ENCODE measurements at places on chromosomes 4 and X.
A peak's percentile ranks its signal among the peaks of the same experiment; 100 is the strongest.

DNA sequence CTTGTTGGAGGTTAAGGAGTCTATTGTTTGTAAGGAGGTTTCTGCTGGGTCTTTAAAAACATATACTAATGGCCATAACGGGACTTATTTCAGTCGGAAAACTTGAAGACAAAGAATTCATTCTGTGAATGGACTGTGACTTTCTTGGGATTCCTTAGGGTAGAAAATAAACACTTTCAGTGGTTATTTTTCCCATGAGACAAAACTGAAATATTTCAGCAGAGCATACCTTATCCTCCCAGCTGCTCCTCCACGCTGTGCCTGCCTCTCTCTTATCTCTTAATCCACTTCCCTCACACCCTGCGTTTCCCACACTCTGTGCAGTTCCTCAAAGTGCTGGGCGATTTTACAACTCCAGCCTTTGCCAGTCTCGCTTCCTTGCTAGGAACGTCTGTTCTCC is 47.1 kb upstream of the SORBS2 start:
- ATAC-seq: no peak

GRCh38 chr4:109826719-109827118 is 1.1 kb upstream of the RRH start:
- ATAC-seq: peak; percentile 86

- ATAC-seq: no peak
These were observed 69.3 kb downstream of the ABCB7 start for GRCh38 chrX:75086731-75087195.

DNA sequence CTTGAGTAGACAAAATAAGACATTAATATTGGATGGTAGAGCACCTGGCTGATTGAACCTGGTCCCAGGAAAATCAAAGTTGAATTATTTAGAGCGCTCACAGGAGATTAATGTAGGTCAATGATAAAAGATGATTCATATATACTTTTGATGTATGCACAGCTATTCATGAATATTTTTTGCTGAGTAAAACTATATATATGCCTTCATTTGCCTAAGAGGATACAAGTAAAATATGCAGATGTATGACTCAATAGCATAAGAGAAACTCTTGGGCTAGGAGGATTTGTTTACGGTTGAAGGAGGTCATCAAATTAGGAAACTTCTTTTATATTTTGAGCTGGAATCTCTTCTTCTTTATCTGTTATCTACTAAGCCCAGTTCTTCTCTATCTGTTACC is 202.7 kb upstream of the HS3ST1 start:
- ATAC-seq: no peak

- peak; percentile 99 for ATAC-seq
These were observed 91.7 kb upstream of the CXorf66 start for GRCh38 chrX:140057001-140057411.

DNA sequence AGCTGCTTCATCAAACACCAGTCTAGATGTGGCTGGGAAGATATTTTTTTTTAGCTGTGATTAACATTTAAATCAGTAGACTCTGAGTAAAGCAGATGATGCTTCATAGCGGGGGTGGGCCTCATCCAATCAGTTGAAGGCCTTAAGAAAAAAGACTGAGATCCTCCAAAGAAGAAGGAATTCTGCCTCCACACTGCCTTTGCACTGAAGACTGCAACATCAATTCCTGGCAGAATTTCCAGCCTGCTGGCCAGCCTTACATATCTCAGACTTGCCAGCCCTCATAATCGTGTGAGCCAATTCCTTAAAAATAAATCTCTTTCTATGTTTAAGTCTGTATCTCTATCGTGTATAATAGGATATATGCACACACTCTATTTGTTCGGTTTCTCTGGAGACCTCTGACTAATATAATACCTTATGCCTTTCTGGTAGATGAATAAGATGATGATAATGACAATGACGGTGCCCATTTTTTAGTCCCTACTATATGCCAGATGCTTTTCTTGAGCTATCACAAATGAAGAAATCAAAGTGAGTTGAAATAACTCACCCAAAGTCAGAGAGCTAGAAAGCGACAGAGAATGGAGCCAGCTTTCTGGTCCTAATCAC is 66.1 kb upstream of the SOD3 start:
- ATAC-seq: no peak

GRCh38 chrX:148661035-148661434 is 160.6 kb downstream of the AFF2 start:
- ATAC-seq: no peak

GRCh38 chr4:82681754-82682153 is 116.8 kb downstream of the SCD5 start:
- no peak for ATAC-seq

DNA sequence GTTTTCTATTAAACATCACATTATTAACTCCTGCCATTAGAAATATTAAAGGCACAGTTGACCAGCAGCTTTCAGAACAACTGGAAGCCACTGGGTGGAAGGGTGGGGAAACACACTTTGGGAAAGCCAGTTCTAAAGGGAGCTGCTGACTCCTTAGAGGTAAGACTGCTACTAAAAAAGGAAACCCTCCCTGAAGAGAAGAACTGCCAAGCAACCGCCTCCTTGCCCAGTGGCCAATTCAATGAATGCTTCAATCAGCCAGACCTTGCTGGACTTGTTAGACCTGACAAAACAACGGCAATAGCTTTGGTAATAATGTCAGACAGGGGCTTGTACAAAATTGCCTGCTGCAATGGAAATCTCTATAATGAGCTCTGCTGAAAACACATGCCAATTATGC is 15.6 kb downstream of the OPHN1 start:
- no peak for ATAC-seq

DNA sequence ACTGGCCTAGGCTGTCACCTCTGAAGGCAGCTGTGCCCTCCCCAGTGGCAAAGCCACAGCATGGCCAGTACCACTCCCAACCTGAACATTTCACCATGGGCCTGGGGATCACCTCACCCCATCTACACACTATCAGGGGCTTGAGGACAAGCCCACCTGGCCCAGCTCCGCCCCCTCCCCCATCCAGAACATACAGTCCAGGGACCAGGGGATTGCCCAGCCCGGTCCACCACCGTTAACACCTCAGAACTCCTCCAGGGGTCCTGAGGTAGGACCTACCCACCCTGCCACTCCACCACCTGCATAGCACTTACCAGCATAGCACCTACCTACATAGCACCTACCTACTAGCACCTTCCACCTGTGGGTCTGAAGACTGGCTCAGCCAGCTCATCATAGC is 179.8 kb downstream of the EDA start:
- ATAC-seq: no peak

- ATAC-seq: peak; percentile 56
These were observed 28.6 kb downstream of the SULT1B1 start for GRCh38 chr4:69731847-69732246.

DNA sequence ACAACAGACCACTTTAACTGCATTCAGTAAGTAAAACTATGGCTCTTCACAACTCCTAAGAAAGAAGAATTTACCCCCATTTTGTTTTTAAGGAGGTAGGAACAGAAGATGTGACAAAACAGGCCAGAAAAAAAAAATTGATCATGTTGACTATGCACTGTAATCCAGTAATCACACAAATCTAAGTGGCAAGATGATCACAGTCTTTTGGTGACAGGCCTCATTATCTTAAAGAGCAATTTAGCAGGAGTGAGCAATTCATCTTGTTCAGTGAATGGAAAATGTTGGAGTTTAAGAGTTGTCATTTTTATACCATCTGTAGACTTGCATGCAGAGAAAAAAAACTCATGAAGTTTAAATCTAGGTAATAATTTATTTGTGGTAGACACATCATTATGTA is 115.1 kb downstream of the SLC39A8 start:
- no peak for ATAC-seq

DNA sequence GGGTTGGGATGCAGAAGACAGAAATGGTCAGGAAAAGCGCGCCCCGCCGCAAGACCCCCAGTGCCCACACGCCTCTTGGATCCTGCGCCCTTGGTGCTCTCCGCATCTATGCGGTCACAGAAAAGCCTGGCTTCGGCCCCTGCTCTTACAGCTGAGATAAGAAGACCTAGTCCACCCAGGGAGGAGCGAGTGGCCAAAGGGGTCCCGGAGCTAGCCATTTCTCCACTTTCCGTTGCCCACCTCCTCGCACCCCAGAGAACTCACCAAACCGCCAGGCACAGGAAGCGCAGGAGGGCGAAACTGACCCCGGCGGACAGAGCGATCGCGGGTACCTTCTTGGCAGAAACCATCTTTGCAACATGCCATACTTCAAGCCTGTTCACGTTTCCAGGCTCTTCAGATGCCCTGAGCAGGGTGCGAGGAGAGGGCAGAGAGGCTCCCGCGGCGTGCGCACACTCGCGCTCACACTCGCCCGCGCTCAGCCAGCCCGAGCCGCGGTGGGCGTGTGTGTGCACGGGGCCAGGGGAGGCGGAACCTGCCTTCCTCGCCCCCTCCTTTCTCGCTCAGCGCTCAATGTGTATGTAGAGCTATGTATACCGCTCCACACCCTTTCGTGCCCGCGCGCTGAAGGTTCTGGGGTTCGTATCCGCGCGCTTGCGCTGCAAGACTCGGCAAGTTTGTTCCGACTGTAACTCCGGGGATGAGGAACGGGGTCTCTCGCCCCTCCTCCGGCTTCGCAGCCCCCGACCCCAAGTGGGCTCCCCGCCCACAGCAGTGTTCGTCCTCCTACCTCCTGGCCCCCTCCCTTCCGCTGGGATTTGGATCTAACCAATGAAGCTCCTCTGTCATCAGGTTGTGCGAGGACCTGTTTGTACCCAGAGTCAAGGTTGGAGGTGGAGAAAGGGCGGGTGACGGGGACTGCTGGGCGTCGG is at the start of gene GABRA4:
Gene GABRA4, minus strand, starts transcription at position 507 of the 932 bp plus-strand sequence. Its CDS starts 157 bp downstream, at position 350.
- ATAC-seq: no peak

GRCh38 chrX:112670977-112671376 is 8.8 kb downstream of the LHFPL1 start:
- ATAC-seq: no peak

GRCh38 chrX:154840856-154841255 is 6.4 kb upstream of the SMIM9 start:
- peak; percentile 72 for ATAC-seq

DNA sequence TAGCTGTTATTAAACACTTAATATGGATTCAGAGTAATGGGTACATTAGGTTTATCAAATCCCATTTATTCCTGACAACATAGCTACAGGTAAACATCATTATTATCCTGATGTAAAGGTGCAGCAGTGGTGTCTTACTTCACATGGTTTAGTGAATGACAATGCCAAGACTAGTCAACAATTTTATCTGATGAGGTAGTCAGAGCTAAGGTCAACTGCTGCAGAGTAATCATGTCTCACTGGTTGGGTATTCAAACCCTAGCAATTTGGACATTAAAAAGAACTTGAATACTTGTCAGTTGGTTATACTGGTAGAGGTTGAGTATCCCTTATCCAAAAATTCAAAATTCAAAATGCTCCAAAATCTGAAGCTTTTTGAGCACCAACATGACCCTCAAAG is 117.6 kb downstream of the MAB21L2 start:
- no peak for ATAC-seq

DNA sequence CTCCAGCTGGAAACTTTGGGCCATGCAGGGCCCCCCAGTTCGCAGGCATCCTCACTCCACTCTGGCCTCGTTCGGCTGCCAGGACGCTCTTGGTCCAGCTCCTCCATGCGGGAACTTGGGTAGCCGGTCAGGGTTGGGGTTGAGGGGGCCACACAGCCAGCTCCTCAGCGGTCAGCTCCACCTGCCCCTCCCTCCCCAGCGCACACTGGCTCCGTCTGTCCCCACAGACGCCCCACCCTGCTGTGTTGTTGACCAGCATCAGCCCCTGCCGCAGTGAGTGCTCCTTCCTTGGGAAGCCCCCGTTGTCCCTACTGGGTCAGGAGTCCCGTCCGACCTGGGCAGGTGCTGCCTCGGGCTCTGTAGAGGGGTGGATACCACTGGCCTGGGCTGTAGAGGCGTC is 5.8 kb downstream of the FGFRL1 start:
- no peak for ATAC-seq

- no peak for ATAC-seq
These were observed 101.5 kb upstream of the SMAD1 start for GRCh38 chr4:145380123-145380522.

- no peak for ATAC-seq
These were observed 246.9 kb upstream of the GPC4 start for GRCh38 chrX:133661962-133662839.

GRCh38 chr4:26029568-26030131 is 115.6 kb downstream of the SMIM20 start:
- ATAC-seq: no peak

DNA sequence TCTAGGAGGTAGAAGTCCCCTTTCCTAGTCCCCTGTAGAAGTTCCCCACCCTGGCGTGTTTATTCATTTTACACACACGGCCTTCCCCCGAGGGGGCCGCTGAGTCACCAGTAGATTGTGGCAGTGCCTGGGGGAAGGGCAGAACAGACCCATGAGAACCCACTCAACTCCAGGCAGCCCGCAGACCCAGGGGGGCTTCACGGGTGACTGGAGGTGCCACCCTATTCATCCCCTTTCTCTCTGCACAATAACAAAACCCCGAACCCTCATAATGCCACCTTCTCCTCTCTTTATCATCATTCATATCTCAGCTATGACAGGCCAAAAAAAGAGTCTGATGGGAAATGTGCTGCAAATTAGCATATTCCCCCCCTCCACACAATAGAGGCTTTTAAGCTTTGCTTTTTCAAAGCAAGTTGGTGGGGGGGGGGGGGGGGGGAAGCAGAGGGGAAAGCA is 20.4 kb upstream of the GPM6B start:
- ATAC-seq: no peak

- 0 out of 3 replicates have a peak, but pooled peaks have one; percentile 35 for ATAC-seq
These were observed 924.3 kb upstream of the SLIT2 start for GRCh38 chr4:19327364-19327763.

DNA sequence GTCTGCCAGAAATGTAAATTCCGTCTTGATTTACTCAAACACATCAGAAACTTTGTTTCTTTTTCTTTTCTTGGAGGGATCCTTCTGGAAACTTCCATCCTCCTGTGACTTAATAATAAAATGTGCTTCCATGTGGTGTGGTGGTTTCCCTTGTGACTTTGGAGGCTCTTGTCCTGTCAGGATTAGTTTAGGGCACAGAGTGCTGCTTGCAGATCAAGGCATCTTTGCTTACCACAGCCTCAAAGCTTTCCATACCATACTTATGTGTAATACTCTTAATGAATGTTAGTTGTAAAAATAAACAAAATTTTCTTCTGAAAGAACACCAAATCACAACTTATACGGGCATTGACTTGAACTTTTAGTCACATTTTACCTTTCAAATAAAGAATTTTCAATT is 27.4 kb downstream of the GBA3 start:
- no peak for ATAC-seq

DNA sequence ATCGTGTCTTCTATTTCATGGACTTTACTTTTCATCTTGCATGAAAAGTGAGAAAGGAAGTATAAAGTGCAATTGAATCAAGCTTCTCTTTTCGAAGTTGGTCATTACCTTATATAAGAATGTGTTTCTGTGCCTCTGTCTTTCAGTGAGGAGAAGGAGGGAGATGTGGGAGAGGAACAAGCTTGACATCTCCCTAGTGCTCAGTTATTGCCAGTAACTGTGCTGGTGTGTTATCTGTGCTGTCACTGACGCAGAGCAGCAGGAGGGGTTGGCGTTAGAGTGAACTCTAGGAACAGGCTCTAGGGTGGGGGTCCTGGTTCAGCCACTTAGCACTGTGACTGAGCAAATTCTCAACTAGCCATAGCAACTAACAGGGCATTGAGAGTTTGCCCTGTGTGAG is 34.0 kb upstream of the TBC1D9 start:
- no peak for ATAC-seq
